ENCODE measurements at places on chromosomes 16 and 17.

DNA sequence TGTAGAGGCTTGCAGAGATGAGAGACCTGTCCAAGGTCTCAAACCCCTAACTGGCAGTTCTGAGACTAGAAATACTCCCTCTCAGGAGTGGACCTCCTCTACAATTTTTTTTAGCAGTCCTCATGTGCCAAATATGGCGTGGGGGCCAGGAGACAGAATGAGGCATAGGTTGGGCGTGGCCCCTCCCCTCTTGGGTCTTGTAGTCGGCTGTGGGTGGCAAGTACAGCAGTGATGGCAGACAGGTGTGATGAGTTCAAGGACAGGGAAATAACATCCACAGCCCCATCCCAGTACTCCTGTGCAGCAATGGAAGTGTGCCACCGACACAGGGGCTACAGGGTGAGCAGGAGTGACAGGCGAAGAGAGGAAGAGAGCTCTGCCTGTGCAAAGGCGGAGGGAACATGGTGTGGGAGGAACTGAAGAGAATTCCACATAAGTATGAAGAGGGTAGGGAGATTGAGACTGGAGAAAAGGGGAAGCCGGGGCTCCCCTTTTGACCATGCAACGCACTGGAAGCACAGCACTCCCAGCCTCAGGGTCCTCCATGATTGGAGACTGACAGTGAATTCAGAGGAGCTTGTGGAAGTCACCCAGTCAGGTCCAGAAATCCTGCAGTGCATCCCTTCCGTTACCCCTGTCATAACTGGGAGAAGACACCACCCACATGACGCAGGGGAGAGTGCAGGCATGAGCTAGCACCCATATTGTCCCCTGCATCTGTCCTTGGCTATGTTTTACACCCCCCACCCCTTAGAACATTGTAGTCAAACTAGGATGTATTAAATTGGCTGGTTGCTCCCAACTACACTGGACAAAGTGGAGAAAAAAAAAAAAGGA, 14.8 kb upstream of the CETP start:
- no peak for DNase-seq

- DNase-seq = no peak
Measured at GRCh38 chr17:50318501-50319285, 27.2 kb upstream of the XYLT2 start.

- DNase-seq = no peak
Measured at GRCh38 chr16:61382435-61382834, 653.8 kb downstream of the CDH8 start.

DNA sequence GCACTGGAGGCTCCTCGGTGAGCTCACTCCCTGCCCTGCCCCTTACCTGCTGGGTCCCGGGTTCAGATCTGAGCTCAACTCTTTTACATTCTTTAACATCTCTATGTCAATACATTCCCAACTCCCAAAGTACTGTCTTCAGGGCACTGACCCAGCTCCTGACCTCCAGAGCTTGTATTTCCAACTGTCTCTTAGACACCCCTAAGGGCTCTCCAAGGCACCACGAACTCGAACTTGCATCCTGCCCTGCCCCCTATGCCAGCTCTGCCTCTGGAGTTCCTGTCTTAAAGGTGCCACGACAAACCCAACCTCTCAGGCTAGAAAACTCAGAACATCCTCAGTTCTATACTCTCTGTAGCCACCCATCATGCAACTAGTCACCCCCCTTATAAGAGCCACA, 38.6 kb downstream of the IFT140 start:
- no peak for DNase-seq

DNA sequence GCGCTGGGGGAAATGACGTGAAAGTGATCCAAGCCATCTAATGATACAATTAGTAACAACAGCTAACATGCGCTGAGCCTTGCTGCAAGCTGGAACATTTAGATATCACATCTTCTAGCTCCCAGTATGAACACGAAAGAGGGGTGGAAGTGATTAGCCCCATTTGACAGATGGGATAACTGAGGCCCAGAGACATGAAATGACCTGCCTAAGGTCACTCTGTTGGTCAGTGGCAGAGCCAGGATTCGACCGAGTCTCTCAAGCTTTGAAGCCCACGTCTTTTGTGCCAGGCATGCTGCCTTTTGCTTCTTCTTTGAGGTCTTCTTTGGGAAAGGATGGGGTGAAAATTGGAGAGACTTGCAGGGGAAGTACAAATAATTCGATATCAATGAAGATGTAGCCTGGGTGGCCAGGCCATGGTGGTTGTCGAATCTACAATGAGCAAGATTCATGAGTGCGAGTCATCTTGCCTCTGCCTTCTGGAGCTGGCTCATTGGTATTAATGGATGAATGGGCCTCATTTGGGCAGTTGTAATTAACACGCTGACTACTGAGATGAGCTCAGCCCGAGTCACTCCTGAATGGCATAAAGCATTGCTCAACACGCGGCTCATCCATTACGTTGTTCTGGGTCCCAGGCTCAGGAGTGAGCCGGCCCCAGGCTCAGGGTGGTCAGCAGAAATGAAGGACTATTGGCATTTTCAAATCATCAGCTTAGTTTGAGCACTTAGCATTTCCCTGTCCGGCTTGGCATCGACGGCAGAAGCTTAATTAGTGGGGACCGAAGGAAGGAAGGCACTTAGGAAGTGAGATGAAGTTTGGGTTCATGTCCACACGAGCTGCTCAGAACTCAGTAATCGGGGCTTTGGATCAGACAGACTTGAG, 28.0 kb upstream of the GPRC5B start:
- DNase-seq = no peak

DNA sequence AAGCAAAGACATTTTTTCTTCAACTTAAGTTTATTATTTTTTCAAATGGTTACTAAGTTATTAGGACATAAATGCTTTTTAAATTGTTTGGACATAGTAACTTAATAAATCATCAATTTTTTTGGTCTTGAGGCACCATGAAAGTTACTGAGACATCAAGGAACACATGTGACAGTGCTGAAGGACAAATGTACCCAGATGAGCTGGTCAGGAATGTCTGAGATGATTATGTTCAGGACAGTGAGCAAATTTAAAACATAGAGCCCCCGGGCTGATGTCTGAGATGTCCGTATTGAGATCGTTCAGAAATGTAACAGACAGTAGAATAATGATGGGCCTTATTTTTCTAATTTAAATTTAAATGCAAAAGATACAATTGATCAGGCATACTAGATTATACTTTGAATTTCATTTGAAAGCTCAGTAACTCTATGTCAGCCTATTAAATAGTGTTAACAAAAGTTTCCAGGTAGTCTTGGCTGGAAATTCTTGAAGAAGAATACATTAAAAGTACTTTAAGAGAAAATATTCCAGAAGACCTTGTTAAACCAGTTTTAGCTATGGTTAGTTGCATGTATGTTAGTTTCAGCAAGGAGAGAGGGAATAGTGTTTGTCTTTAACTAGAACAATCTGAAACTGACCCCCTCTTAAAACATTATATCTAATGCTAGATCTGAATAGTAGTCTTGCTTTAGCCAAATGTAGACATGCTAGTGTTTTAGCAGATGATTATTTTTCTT, 36.4 kb downstream of the SEC14L1 start:
- no peak for DNase-seq

- DNase-seq = no peak
Measured at GRCh38 chr17:51185763-51186332, 19.6 kb downstream of the NME2 start.

Measured in cortex of kidney (tissue), 1 donor.